ENCODE measurements at places on chromosomes 13 and 19.

- peak; percentile 33 for DNase-seq
These were observed at the start of gene NRTN for GRCh38 chr19:5804516-5805461. Gene NRTN, plus strand, starts transcription at chr19:5805067. Its CDS starts 19,099 bp downstream, at chr19:5824166.

DNA sequence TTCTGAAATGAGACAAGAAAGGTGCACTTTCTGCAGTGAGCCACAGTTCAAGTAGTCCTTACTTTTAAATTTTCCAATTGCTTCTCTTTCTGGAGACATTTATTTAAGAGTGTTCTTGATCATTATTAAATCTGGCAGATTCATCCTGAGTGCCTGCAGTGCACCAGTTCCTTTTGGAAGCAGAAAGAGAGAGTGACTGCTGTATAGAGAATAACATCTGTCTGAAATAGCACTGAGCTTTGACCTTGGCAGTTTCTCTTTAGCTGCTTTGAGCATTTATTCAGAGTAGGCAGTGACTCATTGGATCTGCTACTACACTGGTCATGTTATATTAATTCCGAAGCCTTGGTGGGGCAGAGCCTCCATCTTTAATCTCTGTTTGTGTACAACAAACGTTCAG, 1373.7 kb downstream of the PCDH9 start:
- no peak for DNase-seq

DNA sequence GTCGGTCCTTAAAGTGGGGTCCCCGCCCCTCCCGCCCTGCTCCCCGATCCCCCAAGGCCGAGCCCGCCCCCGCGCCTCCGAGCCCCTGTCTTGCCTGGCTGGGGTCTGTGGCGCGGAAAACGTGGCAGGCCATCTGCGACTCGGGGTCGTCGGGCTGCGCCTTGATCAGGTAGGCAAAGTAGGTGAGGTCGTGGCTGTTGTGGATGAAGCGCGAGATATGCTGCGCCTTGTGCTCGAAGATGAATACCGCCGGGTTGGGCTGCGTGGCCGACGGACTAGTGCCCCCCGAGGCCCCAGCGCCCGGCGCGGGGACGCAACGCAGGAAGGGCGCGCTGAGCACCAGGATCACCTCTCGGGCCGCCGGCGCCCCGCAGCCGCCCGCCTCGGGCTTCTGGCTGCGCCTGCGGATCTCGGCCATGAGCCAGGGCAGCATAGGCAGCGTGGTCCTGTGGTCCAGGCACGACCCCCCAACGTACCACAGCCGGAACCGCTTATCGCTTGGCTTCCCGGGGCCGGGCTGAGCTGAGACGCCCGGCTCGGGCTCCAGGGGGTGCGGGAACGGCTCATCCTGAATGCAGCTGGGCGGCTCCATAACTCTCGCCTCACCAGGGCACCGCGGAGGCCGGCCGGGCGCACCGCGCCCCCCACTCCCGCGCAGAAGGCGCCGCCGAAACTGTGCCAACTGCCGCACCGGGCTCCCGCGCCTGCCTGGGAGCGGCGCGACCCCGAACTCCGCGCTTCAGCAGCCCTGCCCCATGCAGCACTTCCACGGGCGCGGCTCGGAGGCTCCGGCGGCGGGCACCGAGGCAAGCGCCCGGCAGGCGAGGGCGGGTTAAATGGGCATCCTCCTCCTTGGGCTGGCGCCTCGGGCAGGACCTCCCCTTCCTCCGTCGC, 546 bp downstream of the TBC1D4 start:
- DNase-seq = no peak

- no peak for DNase-seq
These were observed at the start of gene MYPOP for GRCh38 chr19:45901912-45902650. Gene MYPOP, minus strand, starts transcription at chr19:45902613. Its CDS starts 840 bp downstream, at chr19:45901773.

DNA sequence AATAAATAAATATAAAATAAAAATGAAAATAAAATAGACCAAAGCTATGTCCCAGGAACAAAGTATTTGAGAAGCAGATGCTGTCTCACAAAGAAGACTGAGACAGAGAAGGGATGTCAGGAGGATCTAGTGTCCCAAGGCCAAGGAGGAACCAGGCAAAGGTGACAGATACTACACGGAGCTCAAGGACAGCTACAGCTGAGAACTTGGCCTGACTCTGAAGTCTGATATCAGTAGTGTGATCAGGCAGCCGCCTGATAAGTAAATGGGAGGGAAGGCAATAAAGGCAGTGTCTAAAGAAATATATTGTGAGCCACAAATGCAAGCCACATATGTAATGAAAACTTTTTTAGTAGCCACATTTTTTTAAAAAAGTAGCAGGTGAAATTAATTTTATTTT, 20.4 kb upstream of the NANOS3 start:
- DNase-seq = no peak

DNA sequence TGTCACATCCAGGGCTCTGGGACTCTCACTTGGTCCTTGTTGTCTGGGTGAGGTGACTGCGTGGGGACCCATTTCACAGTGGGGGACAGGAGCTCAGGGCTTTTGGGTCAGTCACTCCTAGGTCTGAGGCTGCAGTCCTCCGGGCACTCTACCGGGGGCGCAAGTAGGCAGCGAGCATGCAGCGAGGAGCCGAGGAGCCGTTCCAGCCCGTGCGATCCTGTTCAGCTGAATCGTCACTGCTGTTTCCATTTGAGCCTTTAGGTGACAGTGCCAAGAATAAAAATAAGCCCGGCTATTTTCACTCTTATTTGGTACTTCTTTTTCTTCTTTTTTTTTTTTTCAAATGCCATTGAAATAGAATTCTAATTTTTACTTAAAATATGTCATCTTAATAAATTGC, 126.5 kb downstream of the ZNF536 start:
- DNase-seq = no peak

GRCh38 chr13:97629601-97630272, 195.8 kb downstream of the RAP2A start:
- DNase-seq = no peak

GRCh38 chr13:45889590-45890243, 38.2 kb upstream of the SIAH3 start:
- no peak for DNase-seq

- no peak for DNase-seq
These were observed 78.6 kb upstream of the TM9SF2 start for GRCh38 chr13:99422586-99423220.

GRCh38 chr19:29247051-29247450, 34.1 kb upstream of the UQCRFS1 start:
- DNase-seq = no peak

DNA sequence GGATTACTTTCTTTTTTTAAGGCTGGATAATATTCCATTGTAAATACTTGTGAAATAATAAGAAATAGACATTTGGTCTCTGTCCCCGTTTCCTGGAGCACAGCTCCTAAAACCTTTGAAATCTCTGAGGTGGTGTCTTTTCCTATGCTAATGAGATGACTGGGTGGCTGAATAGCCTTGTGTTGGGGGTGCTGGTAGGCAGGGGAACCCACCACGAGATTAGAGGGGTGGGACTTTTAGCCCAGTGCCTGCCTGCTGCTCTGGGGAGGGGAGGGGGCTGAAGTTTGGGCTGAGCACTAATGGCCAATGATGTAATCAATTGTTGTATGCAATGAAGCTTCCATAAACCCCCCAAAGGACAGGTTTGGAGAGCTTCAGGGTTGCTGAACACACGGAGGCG, 175.7 kb downstream of the FGF9 start:
- DNase-seq = no peak
